ENCODE measurements at places on chromosomes 5 and 9.
A peak's percentile ranks its signal among the peaks of the same experiment; 100 is the strongest.

GRCh38 chr5:34028349-34028748, 14.7 kb downstream of the C1QTNF3 start:
- DNase-seq, result no peak

- no peak for DNase-seq
Measured at GRCh38 chr5:142849466-142849865, 79.3 kb downstream of the ARHGAP26 start.

- no peak for DNase-seq
Measured at GRCh38 chr5:119017994-119018393, 29.6 kb upstream of the DTWD2 start.

- DNase-seq, result no peak
Measured at GRCh38 chr5:87127956-87128687, 139.6 kb upstream of the RASA1 start.

DNA sequence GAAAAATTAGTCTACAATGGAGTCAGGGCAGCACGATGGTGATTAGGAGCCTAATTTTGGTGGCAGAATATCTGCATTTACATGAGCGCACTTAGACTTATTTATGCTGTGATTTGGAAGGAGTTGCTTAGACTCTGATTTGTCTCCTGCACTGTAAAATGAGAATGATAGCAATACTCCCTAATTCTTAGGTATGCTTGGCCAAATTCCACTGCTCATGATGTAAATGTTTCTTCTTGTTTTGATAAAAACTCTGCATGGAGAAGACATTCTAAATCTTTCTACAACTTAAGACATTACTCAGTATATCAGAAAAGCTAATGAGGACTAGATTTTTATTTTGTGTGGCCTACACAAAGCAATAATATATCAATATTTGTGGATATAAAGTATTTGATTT, 205.4 kb downstream of the CDH18 start:
- DNase-seq, result no peak

GRCh38 chr9:129909851-129910250, 74.6 kb downstream of the USP20 start:
- DNase-seq, result no peak

- DNase-seq, result no peak
Measured at GRCh38 chr9:133369933-133370332, 5.9 kb downstream of the SURF4 start.

DNA sequence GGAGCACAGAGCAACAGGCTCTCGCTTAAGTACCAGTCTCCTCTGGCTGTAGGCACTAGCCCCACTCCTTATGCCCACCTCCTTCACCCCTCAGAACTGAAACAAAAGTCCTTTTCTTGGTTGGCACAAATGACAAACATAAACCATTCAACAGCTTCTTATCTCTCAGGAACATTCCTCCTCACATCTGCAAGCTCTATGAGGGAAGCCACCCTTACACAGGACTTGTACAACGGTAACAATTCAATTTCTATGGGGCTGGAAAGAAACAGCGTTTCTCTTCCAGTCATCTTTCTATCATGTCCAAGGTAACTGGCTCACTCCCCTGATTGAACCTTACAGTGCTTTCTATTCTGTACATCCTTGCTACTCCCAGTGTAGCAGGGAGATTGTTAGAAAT, 74.1 kb downstream of the CSF2 start:
- DNase-seq, result no peak

GRCh38 chr9:118929287-118929686, 439.9 kb downstream of the BRINP1 start:
- DNase-seq, result peak; percentile 74

DNA sequence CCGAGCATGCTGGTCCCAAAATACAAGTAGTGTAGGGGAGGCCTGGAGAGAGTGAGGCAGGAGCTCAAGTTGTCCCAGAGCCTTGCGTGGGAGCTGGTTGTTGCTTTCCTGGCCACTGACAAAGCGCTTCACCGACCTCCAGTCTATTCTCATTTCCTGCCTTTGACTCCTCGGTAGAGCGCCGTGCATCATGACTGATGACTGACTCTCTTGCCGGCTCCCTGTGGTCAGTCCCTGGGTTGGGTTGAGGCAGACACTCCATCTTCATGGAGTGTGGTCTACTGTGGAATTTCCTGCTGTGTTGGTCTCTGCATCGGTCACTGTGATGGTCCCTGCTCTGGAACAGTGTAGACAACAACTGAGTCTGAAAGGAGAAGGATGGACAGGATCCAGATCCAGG, 175.1 kb upstream of the S1PR3 start:
- DNase-seq, result peak; percentile 81

GRCh38 chr5:68994645-68995044, 99.2 kb upstream of the SLC30A5 start:
- DNase-seq, result no peak

DNA sequence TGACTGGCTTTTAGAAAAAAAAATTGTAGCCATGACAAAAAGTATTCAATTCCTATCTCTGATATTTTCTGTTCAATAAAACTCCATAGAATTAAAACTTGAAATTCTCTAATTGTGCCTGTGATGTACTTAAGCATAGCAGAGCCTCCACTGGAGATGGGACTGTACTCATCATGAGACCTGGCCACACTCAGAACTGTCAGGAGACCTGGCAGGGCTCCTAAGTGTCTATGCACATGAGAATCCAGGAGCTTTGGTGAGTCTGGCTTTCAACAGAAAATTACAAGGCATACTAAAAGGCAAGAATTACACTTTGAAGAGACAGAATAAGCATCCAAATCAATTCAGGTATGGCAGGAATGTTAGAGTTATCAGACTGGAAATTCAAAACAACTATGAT, 26.7 kb upstream of the ERCC6L2 start:
- DNase-seq, result no peak

DNA sequence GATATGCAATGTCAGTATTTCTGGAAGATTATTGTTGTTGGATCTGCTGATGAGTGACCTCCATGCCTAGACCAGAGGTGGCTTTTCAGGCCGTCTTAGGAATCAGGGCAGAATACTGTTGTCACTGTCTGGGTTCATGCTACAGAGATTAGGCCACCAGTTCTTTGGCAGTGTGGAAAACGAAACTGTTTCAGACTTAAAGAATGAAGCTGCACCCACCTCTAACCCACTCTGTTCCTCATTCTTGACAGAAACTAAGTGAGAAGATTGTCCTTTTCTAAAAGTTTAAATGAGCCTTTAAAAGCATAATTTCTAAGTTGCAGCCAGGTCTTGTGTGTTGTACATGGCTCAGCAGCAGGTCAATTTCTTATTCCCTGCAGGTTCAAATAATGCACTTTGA, 444.3 kb downstream of the ENC1 start:
- DNase-seq, result no peak

GRCh38 chr9:100619194-100619593, 41.3 kb downstream of the CAVIN4 start:
- no peak for DNase-seq

GRCh38 chr5:30845194-30845593, 348.3 kb upstream of the CDH6 start:
- no peak for DNase-seq

- no peak for DNase-seq
Measured at GRCh38 chr5:56981548-56982315, 29.8 kb upstream of the MIER3 start.

- no peak for DNase-seq
Measured at GRCh38 chr5:45081082-45081481, 272.3 kb downstream of the MRPS30 start.

DNA sequence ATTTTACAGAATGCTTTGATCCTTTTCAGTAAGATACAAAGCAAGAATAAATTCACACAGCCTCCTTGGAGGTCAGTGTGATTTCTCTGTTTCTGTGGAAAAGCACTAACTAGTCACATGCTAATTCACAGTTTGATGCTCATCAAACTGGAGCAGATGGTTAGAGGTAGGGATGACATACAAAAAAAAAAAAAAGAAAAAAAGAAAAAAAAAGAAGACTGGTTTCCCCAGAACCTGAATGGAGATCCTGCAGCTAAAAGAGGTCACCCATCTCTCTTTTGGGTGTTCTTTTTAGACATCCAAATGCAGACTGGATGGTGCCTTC, 123.7 kb upstream of the ANKRD55 start:
- DNase-seq, result no peak

DNA sequence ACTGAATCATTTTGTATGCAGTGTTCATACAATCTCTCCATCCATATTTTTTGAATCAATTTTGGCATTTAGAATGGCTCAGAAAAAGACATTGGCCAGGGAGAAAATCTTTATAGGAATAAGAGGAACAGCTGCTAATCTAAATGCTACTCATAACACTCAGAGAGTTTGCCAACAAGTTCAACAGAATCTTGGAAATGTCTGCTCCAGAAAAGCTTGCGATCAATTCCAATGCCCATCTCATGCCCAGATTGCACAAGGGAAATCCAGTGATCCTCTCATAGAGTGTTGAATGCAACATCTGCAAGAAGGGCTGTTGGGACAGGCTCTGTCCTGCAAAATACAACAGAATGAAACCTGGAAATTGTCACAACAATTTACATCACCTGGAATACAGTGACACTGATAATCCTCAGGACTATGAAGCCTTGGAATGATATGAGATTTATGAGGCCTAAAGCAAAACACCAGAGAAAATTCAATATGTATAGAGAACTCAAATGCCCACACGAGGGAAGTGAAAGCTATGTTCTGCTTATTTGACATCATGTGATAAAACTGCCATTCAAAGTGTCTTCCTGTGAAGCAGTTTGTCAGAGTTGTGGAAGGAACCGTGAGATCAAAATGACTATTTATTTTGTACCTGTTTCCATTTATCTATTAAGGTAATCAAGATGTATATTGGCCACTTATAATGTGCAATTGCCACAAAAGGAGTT, 190.1 kb downstream of the PARP8 start:
- DNase-seq, result no peak
